Inflammatory macrophage (primary cell): ENCODE measurements at places on chromosomes 1 and 21.

- no peak for DNase-seq
These were observed 36.6 kb downstream of the MORN1 start for GRCh38 chr1:2354511-2355372.

- DNase-seq: no peak
These were observed 14.4 kb downstream of the CASP9 start for GRCh38 chr1:15509586-15509985.

GRCh38 chr1:84181350-84182005, 37.4 kb downstream of the PRKACB start:
- no peak for DNase-seq

DNA sequence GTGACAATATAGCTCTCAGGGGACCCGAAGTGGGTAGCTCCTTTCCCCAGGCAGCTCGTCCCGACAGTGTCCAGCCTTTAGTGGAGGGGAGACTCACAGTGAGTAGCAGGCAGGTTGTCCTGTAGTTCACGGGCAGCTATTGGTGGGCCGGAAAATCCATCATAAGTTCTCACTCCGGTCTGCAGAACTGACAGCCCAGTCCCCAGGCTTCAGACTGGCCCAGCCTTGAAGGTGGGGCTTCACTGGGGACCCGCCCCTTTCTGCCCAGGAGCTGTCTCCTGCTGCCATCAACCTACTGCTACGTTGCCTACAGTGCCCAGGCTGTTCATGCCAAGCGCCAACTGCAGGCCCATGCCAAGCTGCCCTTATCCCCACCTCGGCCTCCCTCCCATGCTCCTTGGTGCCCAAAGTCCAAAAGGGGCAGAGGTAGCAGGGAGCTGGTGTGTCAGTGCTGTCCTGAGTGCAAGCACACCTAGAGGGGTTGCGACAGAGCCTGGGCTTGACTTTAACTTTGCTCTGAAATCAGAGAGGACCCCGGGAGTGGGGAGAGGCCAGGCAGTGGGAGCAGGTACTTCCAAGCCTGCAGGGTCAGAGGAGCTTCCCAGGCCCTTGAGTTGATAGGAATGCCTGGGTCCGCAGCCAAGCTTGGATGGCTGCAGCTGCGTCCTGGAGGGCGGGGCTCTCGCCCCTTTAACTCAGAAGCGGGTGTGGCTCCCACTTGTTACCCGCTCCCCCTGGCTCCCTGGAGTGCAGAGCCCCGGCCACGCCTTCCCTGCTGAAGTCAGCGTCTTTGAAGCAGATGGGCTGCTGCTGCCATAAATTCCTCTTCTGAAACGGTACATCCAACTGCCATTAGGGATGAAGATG, 1144.3 kb upstream of the NCAM2 start:
- no peak for DNase-seq

DNA sequence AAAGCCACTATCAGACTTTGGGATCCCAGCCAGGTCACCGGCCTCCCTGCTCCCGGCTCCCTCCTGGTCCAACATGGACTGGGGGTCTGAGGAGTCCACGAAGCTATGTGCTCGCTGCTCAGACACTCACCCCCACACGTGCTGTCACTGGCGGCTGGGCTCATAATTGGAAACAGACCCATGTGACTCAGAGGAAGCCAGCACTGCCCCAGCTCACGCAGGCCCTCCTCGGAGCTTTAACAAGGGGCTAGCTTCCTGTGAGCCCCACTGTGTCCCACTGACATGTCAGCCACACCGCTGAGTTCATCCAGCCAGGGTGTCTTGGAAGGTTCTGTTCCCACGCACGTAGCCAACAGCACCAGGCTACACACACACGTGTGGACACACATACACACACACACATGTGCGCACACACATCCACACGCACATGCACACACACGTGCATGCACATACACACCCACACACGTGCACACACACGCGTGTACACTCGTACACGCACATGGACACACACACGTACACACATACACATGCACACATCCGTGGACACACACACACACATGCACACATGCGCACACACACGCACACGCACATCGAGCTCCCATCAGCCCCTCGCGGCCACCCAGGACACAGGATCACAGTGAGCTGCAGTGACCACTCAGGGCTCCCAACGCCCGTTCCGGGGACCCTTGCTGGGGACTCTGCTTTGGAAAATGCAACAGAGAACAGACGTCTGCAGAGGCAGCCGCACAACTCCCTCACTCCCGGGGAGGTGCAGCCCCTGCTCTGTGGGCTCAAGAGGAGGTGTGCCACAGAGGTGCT, 18.4 kb upstream of the COL6A2 start:
- no peak for DNase-seq

DNA sequence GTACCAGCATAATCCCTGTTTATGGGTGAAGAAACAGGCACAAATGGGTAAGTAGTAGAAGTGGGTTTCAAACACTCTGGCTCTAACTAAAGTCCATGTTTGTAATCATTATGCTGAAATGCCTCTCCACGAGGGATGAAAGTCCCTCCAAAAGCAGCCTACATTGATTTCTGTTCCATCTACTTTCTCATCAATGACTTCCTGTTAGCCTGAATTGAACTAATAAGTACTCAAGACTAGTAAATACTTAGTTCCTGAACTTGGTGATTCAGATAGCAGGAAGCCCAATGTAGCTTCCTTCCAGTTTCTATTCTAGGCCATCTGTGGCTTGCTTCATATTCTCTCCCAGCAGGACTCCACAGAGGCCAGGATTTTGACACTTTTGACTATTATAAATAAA, 11.3 kb upstream of the BACH1 start:
- peak; percentile 77 for DNase-seq

- DNase-seq: no peak
These were observed 30.8 kb upstream of the KIF1B start for GRCh38 chr1:10179406-10180091.

DNA sequence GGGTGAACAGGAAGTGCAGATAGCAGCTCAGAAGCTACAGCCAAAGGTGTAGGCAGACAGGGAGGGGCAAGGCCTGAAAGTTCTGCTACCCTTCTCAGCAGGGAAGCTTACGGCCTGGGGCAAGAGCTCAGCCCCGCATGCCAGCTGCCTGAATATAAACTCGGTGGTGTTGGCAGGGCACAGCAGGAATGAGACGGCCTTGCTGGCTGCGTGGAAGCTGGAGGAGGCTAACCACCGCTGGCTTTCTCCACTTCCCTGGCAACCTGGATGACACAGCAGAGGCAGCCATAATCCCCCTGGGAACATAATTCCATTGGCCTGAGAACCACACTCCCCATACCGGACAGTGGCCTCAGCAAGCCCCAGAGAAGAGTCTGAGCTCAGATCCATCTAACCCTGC, 81.9 kb upstream of the PRRC2C start:
- no peak for DNase-seq

- DNase-seq: no peak
These were observed 276.9 kb downstream of the SIPA1L2 start for GRCh38 chr1:232353001-232353400.

GRCh38 chr1:117079737-117080136, 19.6 kb downstream of the TTF2 start:
- DNase-seq: no peak

- DNase-seq: no peak
These were observed 1.6 kb upstream of the DNMT3L start for GRCh38 chr21:44263221-44263760.

DNA sequence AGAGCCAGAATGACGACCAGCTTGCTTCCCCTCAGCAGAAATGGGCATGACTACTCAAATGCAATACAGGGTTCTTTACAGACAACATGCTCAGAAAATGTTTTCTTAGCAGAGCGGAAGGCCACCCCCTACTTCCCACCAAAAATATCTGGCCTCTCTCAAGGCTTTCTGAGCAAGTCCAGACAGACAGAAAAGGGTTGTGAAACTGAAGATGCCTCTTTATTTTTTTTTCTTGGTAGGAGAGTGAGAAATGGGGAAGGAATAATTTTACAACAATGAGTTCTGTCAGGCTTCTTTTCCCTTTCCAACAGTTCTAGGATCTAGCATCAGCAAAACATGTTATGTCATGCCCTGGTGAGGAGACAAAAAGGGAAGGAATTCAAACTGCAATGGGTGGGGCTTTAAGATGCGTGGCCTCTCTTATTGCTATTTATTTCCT, 172.0 kb upstream of the CAMK1G start:
- DNase-seq: peak; percentile 77

DNA sequence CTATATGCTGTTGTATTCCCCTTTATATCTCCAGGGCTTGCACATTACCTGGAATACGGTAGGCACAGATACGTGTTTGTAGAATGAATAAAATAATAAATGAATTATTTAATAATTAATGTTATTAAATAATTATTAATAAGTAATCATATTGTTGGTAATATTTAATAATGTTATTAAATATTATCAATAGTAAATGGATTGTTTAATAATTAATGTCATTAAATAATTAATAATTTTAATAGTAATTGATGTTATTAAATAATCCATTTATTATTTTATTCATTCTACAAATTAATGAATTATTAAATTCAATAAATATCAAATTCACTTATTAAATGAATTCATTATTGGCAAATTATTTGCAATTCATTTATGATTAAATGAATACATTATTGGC, 175.1 kb downstream of the MATN1 start:
- no peak for DNase-seq

DNA sequence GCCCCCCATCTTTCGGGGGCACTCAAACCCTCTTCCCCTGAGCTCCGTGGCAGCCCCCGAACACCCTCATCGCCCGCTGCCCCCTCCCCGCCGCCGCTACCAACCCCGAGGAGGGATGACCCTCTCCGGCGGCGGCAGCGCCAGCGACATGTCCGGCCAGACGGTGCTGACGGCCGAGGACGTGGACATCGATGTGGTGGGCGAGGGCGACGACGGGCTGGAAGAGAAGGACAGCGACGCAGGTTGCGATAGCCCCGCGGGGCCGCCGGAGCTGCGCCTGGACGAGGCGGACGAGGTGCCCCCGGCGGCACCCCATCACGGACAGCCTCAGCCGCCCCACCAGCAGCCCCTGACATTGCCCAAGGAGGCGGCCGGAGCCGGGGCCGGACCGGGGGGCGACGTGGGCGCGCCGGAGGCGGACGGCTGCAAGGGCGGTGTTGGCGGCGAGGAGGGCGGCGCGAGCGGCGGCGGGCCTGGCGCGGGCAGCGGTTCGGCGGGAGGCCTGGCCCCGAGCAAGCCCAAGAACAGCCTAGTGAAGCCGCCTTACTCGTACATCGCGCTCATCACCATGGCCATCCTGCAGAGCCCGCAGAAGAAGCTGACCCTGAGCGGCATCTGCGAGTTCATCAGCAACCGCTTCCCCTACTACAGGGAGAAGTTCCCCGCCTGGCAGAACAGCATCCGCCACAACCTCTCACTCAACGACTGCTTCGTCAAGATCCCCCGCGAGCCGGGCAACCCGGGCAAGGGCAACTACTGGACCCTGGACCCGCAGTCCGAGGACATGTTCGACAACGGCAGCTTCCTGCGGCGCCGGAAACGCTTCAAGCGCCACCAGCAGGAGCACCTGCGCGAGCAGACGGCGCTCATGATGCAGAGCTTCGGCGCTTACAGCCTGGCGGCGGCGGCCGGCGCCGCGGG, 837 bp downstream of the FOXD3 start:
- peak; percentile 43 for DNase-seq

- peak; percentile 57 for DNase-seq
These were observed 139.6 kb downstream of the AKT3 start for GRCh38 chr1:243710467-243710866.

DNA sequence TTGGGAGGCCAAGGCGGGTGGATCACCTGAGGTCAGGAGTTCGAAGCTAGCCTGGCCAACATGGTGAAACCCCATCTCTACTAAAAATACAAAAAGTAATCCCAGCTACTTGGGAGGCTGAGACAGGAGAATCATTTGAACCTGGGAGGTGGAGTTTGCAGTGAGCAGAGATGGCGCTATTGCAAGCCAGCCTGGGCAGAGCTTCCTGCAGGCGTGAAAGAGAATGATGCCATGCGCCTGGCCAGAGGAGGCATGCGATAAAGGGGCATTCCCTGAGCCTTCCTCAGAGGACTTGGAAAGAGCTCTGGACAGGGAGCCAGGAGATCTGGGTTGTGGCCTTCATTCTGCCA, 3.2 kb downstream of the E2F2 start:
- no peak for DNase-seq

- no peak for DNase-seq
These were observed 43.7 kb downstream of the DMAP1 start for GRCh38 chr1:44256762-44257554.

DNA sequence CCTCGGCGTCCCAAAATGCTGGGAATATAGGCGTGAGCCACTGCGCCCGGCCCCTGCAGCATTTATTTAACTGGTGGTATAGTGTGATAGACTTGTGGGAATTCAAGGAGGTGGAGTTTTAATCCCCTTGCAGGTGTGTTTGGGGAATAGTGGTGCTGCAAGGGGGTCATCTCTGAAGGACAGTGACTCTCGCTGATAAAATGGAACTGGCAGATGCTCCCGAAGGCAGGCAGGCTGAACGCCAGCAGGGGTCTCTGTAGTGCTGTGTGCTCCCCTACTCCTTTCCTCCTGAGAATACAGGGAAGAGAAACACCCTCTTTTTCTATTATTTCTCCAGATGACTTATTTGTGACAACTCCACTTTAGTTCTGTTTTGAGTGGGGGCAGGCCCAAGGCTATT, 4.0 kb downstream of the OSCP1 start:
- peak; percentile 69 for DNase-seq

- DNase-seq: no peak
These were observed 438.2 kb downstream of the SMYD3 start for GRCh38 chr1:246068619-246069509.

- no peak for DNase-seq
These were observed 609 bp upstream of the ATF3 start for GRCh38 chr1:212607913-212608391.

DNA sequence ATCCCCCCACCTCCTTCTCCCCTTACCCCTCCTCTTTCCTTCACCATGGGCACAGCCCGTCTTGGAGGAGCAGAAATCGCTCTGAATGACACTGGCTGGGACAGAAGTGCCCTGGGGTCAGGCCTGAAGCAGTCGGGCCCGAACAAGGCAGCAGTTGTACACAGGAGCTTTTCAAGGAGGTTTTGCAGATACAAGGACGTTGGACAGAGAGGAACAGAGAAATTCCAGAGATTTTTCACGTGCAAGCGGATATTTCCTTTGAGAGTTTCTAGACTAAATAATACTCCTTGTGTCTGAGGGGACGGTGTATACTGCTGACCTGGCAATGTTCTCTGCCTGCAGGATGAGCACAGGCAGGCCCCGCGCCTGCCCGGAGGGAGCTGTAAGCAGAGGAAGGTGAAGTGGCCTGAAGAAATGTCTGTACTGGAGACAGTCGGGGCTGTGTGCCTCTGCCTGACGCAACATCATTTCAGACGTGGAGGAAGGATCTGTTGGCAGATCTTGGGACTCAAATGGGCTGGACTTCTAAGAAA, 95.3 kb upstream of the SLC25A33 start:
- no peak for DNase-seq

DNA sequence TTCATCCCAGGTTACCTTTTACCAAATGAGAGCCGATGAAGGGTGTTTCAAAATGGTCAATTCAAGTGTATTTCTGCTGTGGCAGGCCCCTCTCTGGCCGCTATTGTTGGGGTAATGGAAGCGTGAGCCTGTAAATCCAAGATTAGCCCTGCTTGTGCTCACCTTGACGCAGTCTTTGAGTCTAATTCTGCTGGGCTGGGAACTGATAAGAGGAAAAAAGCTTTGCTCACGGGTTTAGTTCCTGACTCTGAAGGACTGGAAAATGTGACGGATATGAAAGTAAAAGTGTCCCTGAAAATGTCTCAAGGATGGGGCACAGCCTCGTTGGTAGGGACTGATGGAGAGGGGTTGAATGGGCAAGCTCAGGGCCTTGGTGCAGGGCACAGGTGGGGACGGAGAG, 125.9 kb upstream of the GALNT2 start:
- DNase-seq: no peak

- DNase-seq: no peak
These were observed 372.2 kb downstream of the RRAGC start for GRCh38 chr1:38487396-38487795.
